ENCODE measurements at places on chromosomes 1 and 21.

GRCh38 chr1:116289193-116289592 lies 83.9 kb upstream of the ATP1A1 start:
- DNase-seq: no peak
- no peaks in the 10 kb centered on the region for H3K4me1 ChIP-seq
- no peak overlapping the region for H3K27ac ChIP-seq

DNA sequence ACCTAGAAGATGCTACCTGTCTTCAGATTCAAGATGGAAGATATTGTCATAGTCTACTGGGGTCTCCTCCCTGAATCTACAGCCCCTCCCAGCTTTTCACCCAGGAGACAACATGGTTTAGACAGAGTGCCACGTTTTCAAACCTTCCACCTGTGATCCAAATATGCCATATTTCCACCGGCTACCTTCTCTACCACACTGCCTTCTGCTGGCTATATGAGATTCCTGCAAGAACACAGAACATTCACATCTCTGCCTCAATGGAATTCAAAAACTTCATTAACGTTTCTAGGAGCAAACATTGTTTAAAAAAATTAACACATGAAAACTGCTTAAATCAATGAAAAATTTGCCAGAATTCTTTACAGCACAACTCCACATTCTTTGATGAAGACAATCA lies 12.9 kb upstream of the LELP1 start:
- peaks cover 28% of the 10 kb centered on the region for H3K27me3 ChIP-seq
- H3K4me3 ChIP-seq: no peak overlapping the region
- H3K36me3 ChIP-seq: no peaks in the 10 kb centered on the region
- H3K4me1 ChIP-seq: peaks cover 9% of the 10 kb centered on the region
- DNase-seq: peak; percentile 48

DNA sequence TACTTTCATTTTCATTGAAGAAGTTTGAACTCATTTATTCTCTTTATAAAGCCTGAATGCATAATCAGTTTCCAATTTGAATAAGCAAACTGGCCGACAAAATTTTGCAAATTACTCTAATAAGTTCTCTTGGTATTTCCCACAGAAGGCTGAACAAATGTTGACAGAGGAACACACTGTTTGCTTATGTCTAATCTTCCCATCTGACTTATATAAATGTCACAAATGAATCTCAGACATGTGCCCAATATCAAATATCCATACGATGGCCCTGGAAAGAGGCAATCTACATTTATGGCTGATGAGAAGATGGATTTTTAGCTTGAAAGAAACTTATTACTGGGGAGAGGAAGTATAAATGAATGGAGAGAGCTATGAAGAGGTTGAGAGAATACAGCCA lies 380.6 kb upstream of the ZRANB2 start:
- H3K4me1 ChIP-seq: no peaks in the 10 kb centered on the region
- no peak overlapping the region for H3K27ac ChIP-seq
- no peaks in the 10 kb centered on the region for H3K36me3 ChIP-seq
- no peak overlapping the region for H3K4me3 ChIP-seq
- no peaks in the 10 kb centered on the region for H3K27me3 ChIP-seq

DNA sequence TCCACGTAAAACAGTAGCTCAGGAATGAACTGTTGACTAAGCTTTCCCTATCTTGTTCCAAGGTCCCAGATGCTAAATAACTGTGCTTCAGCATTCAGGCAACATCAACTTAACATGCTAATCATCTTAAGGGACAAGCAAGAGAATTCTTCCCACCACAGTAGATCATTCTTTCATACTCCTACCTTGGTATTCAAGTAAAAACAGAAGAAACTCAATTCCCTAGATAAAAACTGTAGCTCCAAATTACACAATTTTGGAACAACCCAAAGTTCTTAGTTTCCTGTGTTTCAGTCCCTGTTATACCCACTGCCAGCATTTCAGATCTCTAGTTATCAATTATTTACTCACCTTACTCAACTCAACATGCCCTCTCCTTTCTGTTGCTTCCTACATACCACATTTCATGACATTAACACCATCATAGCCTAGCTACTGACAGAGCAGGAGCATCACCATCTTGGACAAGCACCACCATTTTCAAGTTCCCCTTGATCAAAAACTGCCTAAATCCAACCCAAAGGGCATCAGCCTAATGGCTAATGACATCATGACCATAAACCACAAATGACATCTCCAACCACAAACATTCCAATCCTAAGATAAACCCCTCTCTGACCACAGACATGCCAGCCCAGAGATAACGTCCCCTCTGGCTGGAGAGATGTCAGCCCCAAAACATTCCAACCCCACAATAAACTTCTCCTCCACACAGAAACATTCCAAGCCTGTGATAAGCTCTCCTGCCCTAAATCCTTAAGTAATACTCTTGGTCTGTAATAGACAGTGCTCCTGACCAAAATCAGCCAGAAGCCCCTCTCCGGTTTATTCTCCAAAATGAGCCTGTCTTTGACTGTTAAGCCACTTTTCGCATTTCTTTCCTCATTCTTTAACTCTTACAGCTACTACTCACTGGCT lies 191.2 kb downstream of the RERE start:
- no peaks in the 10 kb centered on the region for H3K36me3 ChIP-seq
- H3K27ac ChIP-seq: peak overlapping the region; percentile 45
- DNase-seq: no peak
- H3K27me3 ChIP-seq: no peaks in the 10 kb centered on the region
- H3K4me1 ChIP-seq: peaks cover 20% of the 10 kb centered on the region

GRCh38 chr1:174954073-174954460 lies 45.7 kb upstream of the CACYBP start:
- H3K4me1 ChIP-seq: peaks cover 27% of the 10 kb centered on the region
- peaks cover 22% of the 10 kb centered on the region for H3K36me3 ChIP-seq
- peak overlapping the region; percentile 48 for H3K4me3 ChIP-seq
- peak overlapping the region; percentile 70 for H3K27ac ChIP-seq

DNA sequence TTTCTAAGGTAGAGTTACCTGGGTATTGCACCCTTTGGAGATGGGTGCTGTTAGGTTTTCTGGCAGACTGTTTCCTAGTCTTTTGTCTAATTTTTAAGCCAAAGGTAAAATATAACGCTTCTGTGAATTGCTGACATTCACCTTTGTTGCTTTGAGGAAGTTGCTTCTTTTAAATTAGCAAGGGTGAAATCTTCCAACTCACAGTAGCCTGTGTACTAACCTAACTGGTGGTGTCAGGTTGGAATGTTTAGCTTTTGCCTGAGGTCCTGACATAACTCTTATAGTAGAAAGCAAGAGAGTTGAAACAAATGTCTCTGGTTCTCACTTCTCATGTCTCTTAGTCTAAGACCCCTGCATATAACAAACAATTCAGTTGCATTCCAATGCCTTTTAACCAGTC lies 61.1 kb upstream of the LPGAT1 start:
- H3K27ac ChIP-seq: peak overlapping the region; percentile 47
- DNase-seq: no peak
- H3K36me3 ChIP-seq: no peaks in the 10 kb centered on the region
- H3K4me3 ChIP-seq: no peak overlapping the region
- H3K4me1 ChIP-seq: peaks cover 40% of the 10 kb centered on the region

- peaks cover 30% of the 10 kb centered on the region for H3K4me1 ChIP-seq
- no peaks in the 10 kb centered on the region for H3K27me3 ChIP-seq
- no peak overlapping the region for H3K27ac ChIP-seq
- no peak overlapping the region for H3K4me3 ChIP-seq
- H3K36me3 ChIP-seq: peaks cover 4% of the 10 kb centered on the region
Measured at GRCh38 chr1:113459279-113459678, 69.0 kb downstream of the MAGI3 start.

DNA sequence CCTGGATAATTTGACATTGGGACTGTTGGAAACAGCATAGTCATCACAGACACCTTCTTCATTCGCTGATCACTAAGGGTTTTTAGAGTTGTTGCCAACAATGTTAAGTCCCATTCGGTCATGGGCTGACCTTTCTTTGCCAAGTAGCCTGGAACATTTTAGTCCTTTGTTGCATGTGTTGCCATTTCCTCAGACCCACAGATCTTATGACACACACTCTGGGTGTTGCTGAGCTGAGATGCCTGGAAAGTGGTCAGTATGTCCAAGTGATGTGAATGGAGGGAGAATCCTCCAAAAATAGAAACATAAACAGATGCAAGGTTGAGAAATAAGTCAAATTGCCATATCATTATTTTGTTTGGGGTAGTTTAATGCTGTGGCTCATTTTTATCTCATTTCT lies 61.5 kb upstream of the GJA5 start:
- no peak for DNase-seq
- H3K36me3 ChIP-seq: no peaks in the 10 kb centered on the region
- no peak overlapping the region for H3K4me3 ChIP-seq
- H3K27me3 ChIP-seq: no peaks in the 10 kb centered on the region
- H3K4me1 ChIP-seq: no peaks in the 10 kb centered on the region
